ENCODE measurements at places on chromosomes 12 and 14.
A peak's percentile ranks its signal among the peaks of the same experiment; 100 is the strongest.

DNA sequence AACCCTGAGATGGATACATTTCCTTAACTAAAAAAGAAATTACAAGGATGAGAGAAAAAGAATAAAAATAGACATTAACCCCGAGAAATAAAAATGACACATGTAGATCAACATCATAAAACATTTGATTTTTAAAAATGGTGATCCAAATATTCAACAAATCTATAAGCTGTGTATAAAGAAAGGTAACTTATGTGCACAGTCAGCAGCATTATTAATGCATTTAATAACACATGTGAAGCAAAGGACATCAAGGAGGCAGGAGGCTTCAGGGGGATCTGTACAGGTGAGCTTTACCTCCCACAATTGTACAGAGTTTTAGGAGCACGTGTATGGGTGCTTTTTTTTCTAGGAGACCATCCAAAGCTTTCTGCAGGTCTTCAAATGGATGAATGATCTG is 76.1 kb downstream of the MED13L start:
- no peak for DNase-seq

DNA sequence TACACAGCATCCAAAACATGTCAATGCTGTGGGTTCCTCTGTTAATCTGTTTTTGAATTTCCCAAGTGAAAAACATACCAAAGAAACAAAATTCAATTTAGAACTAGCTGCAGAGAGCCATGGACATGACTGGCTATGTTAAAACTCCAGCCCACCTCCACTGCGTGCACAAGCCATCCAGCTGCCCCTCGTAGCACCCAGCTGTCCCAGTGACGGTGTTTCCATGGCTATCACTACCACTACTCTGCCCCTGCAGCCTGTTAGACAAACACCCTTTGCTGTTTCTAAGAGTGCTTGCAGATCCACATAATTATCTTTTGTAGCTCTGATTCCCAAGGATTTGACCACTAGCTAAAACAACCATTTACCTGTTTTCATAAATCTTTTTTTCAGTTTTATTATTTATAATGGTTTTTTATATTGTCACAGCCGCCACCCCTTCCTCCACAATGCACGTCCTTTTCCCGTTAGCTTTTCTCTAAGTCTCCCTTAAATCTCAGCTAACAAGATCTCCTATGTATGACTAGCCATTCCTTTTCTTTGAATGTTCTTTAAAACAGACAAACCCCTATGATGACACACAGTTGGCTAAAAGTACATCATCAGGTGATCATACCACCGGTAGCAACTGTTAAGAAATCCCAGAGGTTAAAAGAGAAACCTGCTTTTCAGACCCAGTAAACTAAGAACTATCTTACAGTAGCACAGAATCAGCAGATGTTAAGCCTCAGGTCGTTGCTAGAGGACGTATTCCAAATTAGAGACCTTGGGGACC is 37.8 kb upstream of the NAA30 start:
- no peak for DNase-seq

DNA sequence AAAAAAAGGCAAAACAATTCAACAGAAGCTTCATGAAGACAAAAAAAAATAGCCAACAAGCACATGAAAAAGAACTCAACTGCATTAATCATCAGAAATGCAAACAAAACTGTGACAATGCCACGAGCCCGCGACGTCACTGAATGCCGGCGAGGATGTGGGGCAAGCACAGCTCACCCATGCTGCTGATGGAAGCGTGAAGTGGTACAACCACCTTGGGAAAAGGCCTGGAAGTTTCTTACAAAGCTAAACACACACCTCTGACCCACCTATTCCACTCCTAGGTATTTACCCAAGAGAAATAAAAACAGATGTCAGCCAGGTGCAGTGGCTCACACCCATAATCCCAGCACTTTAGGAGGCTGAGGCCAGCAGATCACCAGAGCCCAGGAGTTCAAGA is 10.5 kb downstream of the BTBD6 start:
- DNase-seq, result no peak

- no peak for DNase-seq
These were observed 67.7 kb upstream of the CD163 start for GRCh38 chr12:7571257-7571656.

DNA sequence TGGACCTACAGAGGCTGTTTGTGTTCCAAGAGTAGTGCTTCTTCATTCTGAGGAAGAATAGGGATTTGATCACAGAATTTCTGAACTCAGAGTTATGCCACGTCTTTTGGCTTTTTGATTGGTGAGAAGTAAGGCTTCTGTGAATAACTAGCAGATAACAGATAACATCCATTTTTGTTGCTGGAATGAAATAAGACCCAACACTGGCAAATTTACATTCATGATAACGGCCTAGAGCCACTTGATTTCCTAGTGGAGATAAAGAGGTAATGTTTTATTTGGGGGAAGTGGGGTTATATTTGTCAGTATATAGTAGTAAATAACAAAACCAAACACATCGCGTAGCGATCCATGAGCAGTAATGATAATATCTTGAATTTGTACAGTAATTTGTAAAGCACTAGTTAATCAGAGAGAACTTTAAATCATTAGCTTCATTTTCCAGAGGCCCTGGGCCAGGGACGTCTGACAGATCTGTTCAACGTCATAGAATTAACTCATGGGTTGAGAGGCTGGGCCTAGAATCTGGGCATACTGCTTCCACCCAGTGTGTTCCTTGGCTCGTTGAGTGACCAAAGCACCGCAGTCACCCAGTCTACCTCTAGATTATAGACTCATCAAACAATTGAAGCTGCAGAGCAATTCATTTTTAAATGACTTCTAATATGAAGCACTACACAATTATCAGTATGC is 79.6 kb downstream of the HMGA2 start:
- no peak for DNase-seq

- no peak for DNase-seq
These were observed 2.8 kb downstream of the RXYLT1 start for GRCh38 chr12:63782466-63782865.

- DNase-seq, result peak; percentile 35
These were observed 123.4 kb downstream of the SLC25A47 start for GRCh38 chr14:100446572-100446971.

DNA sequence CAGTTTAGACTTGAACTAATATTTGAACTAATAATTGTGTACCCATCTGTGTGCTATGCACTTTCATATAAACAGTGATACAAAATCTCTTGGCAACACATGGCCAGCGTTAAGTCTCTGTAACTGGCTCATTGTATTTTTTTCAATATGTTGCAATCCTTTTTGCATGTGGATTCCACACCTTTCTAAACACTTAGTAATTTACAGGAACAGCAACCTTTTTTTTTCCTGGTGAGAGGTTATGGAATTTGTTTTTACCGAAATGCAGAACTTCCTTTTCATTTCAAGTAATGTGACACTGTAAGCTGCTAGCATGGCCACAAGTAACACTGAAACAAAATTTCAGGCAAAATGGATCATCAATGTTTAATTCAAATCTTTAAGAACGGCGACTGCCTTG is 45.4 kb upstream of the EPS8 start:
- no peak for DNase-seq

GRCh38 chr12:52156757-52157565 is 34.9 kb downstream of the KRT80 start:
- DNase-seq, result peak; percentile 65

GRCh38 chr14:21255385-21256101 is 13.7 kb downstream of the HNRNPC start:
- DNase-seq, result no peak

DNA sequence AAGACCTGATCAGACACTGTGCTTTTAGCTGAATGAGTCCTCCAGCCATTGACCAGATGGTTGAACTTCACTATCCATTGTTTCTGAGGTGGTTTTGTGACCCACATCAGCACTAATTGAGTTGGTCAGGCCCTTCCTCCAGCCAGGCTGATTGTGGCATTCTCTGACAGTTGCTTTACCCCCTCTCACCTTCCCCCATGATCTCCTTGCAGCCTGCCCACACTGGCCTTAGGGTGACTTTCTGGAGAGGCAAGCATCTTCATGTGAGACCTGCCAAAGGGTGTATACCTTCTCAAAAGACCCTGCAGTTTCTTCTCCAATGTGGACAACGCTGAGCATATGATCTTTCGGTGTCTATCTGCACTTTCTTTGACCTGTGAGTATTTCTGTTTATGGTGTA is 83.9 kb downstream of the GPATCH2L start:
- DNase-seq, result no peak

- DNase-seq, result no peak
These were observed 359.3 kb downstream of the BCL11B start for GRCh38 chr14:98912655-98913054.

- DNase-seq, result no peak
These were observed 52.9 kb downstream of the SERPINA3 start for GRCh38 chr14:94665121-94665520.

DNA sequence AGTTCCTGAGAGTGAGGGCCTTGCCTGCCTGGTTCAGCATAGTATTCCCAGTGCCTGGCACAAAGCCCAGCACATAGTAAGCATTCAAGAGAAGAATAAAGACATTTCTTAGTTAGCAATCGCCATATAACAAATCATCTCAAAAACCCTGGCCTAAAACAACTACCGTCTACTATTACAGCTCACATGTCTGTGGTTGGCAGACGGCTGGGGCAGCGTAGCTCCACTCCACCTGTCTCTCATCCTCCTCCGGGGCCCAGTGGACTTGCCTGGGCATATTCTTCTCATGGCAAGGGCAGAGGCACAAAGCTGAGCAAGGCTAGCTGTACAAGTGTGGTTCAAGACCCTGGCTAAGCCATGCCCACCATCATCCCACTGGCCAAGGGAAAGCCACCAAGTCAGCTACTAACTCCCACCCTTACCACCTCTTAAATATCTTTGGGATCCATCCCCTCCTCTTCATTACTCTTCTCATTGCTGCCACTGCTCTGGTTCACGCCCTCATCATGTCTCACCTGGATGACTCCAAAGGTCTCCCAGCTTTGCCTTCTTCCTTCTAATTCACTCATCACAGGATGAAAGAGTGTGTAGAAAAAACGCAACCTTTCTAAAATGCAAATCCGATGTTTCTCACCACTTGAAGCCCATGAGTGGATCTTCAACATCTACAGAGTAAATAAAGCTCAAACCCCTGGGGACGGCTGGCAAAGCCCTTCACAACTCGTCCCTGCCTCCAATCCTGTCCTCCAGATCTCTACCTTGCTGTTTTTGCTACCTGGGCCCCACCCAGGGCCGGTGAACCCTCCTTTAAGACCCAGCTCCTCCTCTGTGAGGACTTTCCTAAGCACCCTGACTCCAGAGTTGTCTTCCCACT is 10.4 kb downstream of the TMEM229B start:
- DNase-seq, result no peak

- no peak for DNase-seq
These were observed 6.6 kb downstream of the LHX5 start for GRCh38 chr12:113464852-113465719.

DNA sequence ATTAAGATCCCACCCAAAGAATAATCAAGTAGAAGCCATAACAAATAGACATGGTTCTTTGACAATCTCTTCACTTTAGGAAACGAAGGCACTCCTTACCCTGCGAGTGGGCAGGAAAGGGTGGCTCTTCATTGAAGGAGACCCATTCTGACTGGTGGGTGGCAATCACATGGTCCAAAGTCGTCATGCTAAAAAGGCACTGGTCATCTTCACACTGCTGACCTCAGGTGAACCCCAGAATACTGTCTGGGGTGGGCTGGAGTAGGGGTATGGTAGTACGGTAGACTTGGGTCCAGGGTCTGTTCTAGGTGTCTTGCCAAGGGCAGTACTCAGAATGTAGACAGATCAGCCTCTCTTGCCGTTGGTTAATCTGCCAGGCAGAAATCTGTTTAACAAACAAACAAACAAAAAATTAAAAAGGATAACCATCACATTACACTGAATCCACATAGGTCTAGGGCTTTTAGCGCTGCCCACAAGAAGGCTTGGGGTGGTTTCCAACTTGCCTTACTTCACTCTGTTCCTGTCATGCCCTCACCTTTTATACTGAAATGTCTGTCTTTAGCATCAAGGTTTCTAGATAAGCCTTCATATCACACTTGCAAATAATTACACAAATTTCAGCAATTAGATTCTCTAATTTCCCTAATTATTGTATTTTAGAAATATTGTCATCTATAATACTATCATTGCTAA is 1.8 kb downstream of the STON2 start:
- DNase-seq, result no peak

DNA sequence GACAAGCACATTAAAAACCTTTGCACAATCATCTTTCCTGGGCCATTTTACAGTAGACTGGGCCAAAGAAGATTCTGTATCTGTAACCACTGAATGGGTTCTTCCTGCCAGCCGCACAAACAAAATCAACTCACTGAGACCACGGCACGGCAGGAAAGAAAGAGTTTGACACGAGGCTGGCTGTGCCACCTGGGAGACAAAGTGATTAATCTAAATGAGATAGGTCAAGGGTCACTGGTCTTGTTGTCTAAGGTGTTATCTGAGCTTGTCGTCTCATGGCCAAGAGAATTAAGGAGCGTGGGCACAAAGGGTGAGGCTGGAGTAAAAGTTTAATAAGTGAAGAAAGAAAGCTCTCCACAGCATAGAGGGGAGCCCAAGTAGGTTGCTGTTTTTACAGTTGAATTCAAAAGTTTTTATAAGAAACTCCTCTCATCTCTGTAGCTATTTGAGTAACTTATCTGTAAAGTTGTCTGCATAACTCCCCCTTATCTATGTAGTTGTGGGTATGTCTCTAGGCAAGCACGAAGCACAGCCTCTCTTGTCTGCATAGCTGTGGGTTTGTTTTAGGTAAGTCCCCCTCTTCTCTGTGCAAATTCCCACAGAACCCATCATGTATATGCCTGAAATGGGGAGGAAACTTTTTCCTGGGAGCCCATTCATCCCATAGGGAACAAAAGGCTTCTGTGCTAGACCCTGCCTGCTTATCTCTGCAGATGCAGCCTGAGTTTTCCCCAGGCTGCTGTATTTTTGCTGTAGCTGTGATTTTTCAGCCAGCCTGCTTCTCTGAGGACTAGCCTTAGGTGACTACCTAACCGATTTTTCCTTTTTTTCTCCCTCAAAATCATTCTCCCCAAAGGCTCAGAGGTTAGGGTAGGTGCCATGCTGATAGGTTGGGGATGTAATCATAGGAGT is 1314.6 kb upstream of the TMEM132C start:
- no peak for DNase-seq

DNA sequence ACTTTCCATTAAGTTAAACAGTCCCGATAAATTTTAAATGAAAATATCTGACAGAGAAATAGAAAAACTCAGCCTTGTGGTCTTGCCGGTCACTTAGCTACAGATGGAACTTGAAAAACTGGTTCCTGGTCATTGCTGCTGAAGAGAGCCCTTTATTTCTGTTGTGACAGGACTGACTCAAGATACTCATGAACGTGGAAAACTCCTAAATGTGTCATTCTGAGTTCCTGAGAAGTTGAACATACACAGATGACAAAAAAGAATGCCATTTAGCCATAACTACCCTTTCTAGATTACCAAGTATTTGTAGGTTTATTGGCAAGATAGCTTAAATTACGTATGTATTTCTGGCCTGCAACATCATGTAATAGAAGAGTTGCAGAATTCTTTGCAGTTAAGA is 134.2 kb downstream of the HMGA2 start:
- no peak for DNase-seq

DNA sequence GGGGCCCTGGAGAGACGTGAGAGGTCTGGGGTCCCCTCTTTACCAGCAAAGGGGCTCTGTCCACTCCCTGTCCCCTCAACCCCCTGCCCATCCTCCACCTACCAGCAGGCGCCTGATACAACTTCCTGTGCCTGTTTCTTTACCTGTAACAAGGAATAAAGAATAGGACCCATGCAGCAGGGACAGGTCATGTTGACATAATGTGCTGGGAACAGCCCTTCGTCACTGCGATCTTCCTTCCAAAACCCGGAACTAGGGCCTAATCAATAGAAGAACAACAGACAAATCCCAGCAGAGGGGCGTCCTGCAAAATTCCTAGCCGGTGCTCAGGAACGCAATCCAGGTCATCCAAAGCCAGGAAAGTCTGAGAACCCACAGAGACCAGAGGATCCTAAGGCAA is 32.1 kb downstream of the SCARB1 start:
- DNase-seq, result no peak
